Hippocampal formation (tissue), 2 donors: ENCODE measurements at places on chromosomes 2 and 18.

GRCh38 chr2:65727816-65728215, 295.4 kb upstream of the SPRED2 start:
- DNase-seq = no peak

GRCh38 chr2:217071416-217071815, 211.6 kb upstream of the TNP1 start:
- no peak for DNase-seq

GRCh38 chr2:112065966-112066365, 10.9 kb downstream of the TMEM87B start:
- no peak for DNase-seq

GRCh38 chr2:58680755-58681310, 439.7 kb upstream of the FANCL start:
- no peak for DNase-seq

DNA sequence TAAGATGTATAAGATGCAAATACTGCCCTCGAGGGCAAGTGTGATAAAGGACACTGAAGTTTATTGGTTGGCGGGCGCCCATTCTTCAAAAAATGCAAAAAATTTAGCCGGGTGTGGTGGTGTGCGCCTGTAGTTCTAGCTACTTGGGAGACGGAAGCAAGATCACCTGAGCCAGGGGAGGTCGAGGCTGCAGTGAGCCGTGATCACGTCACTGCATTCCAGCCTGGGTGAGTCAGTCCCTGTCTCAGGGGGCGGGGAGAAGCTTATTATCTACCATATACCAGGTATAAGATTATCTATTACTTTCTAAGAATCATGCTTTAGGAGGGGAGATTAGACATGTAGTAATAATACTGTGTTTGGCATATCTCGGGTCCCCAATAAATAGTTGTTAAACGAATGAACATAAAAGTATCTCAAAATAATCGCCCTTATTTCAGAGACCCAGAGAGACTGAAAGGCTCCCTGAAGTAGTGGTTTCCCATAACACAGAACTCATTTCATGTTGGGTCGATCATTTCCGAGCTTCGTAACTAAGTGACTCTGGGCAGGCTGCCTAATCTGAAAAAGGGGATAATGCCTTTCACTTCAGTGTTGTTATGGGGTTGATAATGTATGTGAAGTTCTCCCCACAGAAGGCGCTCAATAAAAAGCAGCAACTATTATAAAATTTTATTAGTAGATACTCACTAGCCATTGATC, 1.2 kb upstream of the SELENOI start:
- no peak for DNase-seq

- DNase-seq = no peak
These were observed 85.6 kb upstream of the TSPYL6 start for GRCh38 chr2:54341656-54342055.

- no peak for DNase-seq
These were observed 80.8 kb downstream of the KCTD18 start for GRCh38 chr2:200428961-200429665.

DNA sequence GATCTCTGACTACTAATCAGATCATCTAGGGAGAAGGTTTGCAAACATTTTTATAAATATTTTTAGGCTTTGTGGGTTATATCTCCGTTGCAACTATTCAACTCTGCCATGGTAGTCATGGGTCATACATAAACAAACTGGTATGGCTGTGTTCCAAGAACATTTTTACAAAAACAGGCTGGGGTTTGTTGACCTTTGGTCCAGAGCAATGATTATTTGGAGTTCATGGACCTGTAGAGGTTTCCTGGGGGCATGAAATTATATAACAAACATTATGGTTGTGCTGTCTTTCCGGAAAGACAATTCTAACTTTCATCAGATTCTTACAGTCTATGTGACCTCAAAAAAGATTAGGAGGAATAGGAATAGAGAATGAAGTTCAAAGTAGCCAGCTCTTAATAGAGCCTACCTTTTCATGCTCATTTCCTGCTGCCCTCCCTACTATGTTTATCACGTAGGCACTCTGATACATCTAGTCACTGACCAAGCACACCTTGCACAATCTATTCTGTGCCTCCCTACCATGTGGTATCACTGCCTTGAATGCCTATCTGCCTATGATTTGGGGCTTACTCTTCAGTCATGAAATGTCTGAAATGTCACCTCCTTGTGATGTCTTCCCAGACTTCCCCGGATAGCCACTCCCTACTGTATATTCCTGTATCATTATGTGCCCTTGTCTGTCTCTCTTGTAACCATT, 102.4 kb upstream of the SCN1A start:
- no peak for DNase-seq

- no peak for DNase-seq
These were observed 30.0 kb upstream of the ATP6V1B1 start for GRCh38 chr2:70905443-70906421.

GRCh38 chr2:113915082-113915819, 25.4 kb downstream of the ACTR3 start:
- no peak for DNase-seq
